Cortex of kidney (tissue), 1 donor: ENCODE measurements at places on chromosomes 5 and 9.

- no peak for DNase-seq
These were observed 49.2 kb downstream of the TIMD4 start for GRCh38 chr5:156913719-156914370.

DNA sequence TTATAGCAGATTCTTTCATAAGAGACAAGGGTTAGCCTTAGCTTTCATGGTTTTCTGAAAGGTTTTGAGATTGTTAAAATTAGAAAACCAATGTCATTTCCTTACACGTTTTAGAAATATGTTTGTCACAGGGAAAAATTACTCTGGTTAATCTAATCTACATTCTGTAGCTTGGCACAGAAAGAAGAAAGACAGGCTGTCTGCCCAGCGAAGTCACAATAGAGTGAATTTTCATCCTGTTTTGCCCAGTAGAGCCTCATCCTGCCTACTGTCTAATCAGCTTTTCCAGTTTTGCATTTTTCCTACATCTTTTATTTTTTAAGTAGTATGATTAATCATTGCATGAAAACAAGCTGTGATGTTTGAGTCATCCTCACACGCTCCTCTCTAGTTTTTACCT is 688.8 kb downstream of the MTRR start:
- DNase-seq: no peak

- DNase-seq: no peak
These were observed 58.5 kb upstream of the TJP2 start for GRCh38 chr9:69115621-69116020.

- DNase-seq: no peak
These were observed 107.7 kb upstream of the SV2C start for GRCh38 chr5:75975496-75975895.

- DNase-seq: no peak
These were observed 111.0 kb upstream of the SLIT3 start for GRCh38 chr5:169411786-169412430.

- DNase-seq: no peak
These were observed 323.5 kb downstream of the TLE4 start for GRCh38 chr9:79895232-79895631.

DNA sequence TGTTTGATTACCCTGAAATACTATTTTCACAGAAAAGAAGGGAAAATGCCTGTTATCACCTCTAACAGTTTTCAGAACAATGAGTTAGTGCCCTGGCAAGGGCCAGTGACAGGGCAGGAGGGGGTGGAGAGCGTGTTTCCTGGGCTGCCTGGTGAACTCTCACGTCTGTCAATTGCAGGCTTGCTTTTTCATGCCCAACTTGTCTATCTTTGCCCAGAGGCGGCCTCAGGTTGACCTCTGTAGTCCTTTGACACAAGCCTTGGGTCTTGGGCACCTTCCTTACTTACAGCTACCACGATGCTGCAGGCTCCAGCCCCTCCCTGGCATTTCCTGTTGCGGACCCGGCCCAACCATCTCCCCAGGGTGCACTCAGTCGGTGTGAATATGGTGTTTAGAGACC is 2.2 kb upstream of the CEL start:
- no peak for DNase-seq

DNA sequence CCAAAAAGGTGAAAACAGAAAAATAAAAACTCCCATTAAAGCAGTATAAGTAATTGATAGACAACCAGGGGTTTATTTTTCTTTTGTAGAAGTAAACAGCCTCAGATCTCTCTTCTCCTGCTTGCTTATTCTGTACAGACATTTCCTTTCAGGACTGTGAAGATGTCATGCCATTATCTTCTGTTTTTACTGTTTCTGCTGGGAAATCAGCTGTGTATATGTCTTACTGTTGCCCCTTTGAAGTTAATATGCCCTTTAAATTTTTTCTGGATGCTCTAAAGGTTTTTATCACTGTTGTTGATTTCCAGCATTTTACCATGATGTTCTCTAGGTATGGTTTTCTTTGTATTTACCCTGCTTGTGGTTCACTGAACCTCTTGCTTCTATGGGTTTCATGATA is 199.5 kb downstream of the NXNL2 start:
- DNase-seq: no peak

GRCh38 chr9:109906766-109907382 is 126.9 kb downstream of the PALM2AKAP2 start:
- DNase-seq: no peak

- DNase-seq: no peak
These were observed 230.7 kb downstream of the ASTN2 start for GRCh38 chr9:117184173-117184572.

DNA sequence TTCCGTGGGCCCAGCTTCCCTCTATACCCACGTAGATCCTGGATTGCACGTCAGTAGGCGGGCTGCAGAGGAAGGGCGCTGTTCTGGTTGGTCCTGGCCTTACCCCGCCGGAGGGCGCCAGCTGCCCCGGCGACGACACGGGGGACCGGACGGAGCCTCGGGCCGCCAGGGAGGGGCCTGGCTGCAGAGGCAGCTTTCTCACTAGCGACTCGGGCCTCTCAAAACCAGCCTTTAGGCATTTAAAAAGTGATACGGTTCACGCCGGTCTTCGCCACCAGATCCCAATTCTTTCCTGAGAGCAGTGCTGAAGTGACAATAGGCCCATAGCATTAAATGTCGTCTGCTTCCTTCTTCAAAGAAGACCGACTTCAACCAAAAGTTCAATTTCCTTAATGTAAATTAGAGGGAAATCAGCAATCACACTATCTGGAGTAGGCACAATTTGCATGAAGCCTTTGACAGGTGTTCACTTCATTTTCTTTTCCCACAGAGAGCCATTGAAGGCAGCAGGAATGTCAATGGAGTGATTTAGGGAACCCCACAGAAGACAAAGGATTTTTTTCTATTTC is 17.6 kb upstream of the UBE2D2 start:
- no peak for DNase-seq

GRCh38 chr9:112361601-112362000 is 18.3 kb upstream of the HSDL2 start:
- no peak for DNase-seq

GRCh38 chr9:12351293-12352044 is 341.7 kb upstream of the TYRP1 start:
- DNase-seq: no peak

- no peak for DNase-seq
These were observed 226.4 kb downstream of the PCSK5 start for GRCh38 chr9:76116913-76117312.

DNA sequence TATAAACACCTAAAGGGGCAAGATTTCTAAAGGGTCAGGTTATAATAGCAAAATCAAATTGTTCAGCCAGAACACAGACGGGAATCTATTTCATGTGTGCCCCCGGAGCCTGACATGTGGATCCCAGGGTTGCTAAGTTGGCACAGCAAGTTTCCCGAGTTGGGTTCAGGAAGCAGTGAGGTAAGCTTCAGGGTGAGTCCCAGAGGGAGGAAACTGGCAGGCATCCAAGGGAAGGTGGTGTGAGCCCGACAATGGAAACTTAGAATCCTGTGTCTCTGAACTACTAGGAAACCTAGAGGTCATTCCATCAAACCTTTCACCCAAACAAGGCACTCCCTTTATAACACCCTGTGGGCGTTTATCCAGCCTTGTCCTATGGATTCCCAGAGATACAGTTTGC is 98.4 kb downstream of the ADRB2 start:
- no peak for DNase-seq

GRCh38 chr9:257957-258356 is 43.3 kb downstream of the DOCK8 start:
- no peak for DNase-seq

DNA sequence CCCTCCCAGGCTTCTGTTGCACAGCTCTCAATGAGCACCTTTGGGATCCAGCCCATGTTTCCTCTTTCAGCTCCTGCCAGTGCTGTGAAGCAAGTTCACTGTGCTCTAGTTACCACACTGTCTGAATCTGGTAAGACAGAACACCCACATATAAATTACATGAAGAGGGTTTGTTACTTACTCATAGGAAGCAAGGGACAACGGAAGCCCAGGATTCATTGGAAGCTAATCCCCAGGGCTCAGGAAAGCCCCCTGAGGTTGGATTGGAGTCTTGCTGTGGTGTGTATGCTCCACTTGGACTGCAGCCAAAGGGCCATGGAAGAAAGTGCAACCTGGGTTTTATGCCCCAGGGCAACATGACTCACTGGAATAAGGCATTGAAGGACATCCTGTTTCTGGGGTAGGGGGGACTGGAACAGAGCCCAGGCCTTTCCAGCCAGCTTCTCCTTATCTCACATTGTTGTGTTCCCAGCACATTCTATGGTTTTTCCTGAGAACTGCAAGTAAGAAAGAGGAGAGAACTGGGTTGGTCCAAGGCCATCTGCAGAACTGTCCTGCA is 15.6 kb upstream of the CLK4 start:
- DNase-seq: no peak

GRCh38 chr9:88387552-88388202 is 567 bp upstream of the SPIN1 start:
- no peak for DNase-seq

- DNase-seq: no peak
These were observed 63.0 kb downstream of the EXOSC2 start for GRCh38 chr9:130756455-130757152.

DNA sequence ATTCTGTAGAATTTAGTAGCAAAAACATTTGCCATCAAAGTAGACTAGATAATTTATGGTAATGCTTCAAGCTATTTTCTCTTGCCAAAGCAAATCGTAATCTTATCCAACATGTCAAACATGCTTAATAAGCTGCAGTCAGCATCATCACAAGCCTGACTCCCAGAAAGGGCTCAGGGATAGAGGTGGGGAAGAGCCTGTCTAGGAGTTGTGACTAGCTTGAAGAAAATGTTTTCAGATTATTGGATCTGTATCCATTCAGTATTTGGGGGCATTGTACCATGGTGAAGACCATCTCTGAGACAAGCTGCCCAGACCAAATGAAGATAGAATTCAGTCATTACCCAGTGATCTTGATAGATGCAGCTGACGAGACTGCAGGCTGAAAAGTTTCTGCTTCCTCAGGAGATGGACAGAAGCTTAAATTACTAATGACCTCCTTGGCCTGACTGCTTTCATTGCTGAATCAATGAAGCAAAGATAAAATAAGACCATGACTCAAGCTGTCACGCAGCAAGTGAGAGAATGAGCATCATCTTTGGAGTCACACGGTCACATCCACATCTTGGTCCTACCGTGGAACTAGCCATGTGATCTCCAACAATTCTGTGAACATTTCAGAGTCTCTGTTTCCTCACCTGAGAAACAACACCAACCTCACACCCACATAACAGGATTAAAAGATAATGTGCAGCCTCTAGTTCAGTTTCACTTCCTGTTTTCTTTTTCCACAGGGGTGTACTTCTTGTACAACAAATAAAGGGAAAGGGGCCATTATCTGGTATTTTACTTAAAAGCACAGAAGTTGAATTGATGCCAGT is 9.4 kb downstream of the ERAP2 start:
- DNase-seq: no peak

DNA sequence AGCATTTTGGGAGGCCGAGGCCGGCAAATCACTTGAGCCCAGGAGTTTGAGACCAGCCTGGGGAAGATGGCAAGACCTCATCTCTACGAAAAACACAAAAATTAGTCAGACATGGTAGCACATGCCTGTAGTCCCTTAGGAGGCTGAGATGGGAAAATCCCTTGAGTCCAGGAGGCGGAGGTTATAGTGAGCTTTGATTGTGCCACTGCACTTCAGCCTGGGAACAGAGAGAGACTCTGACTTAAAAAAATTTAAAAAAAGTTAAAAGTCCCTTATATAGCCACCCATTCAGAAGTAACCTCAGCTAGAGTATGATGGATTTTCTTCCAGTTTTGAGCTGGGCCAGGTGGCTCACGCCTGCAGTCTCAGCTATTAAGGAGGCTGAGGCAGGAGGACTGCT is 72.4 kb downstream of the UGCG start:
- no peak for DNase-seq

- DNase-seq: no peak
These were observed 88.4 kb upstream of the ADRA1B start for GRCh38 chr5:159827861-159828260.

DNA sequence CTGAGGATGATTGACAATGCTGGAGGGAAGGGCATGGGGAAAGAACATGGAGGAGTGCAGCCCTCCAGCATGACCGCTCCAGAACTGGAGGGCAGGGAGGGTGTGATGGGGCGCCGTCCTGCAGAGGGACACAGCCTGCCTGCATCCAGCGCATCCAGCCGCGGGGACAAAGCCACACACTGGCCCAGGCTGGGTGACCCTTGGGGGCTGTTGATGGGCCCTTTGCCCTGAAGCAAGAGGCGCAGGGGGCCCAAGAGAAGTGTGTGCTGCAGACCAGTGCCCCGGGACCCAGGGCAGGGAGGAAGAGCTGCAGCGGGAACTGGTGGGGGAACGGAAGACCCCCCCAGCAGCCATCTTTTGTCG is 169.8 kb upstream of the PPP1R26 start:
- no peak for DNase-seq

DNA sequence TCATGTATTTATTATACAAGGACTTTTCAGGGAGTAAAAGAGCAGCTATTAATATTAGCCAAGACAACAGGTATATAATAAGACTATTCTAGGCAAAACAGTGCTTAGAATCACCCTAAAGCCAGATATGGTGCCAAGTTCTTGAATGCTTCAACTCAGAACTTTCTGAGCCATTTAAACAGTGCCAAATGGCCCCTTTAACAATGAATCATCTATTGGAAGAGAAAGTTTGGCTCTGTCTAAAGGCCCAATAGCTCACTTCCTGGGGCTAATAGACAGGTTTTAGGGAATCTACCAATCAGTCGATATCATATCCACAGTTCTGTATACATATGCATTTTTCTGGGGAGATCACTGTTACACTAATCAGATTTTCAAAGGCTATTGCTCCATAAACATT is 42.9 kb downstream of the ZNF474 start:
- no peak for DNase-seq

- no peak for DNase-seq
These were observed 5.2 kb downstream of the GABRP start for GRCh38 chr5:170788626-170789304.

DNA sequence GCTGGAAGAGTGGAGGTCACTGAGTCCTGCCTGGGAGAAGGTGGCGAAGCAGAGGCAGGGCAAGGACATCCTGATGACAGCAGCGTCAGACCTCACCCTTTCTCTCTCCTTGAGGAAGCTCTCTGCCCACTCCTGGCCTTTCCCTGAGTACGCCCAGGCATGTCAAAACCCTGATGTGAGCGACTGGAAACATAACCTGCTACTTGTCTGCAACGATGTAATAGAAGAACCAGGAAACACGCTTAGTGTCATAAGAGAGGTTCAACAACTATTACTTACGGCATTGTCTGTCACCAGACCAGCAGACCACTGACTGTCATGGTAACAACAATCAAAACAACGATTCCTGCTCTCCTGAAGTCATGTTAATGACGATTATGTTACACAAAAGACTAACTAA is 152.4 kb downstream of the ACTL7B start:
- no peak for DNase-seq
